Hepatocyte (in vitro differentiated cells): ENCODE measurements at places on chromosomes 12 and 14. TPM values are rescaled to one million over a fixed set of nuclear protein-coding genes. Genes with fewer than 3 reads are reported as not detected.

DNA sequence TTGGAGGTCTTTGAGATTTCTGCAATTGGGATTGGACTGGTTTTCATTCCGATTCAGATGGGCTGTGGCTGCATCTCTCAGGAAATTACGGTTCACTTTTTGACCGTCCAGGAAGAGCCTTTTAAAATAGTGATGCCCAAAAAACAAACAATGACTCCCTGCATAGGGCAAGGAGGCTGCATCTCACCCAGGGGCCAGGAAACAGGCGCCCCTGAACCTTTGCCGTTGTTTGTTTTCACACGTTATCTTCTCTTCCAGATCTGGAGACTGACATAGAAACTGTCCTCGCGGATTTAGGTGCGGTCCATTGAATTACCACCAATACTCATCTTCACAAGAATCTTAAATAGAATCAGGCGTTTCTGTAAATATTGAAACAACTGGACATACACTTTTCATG, 66.0 kb downstream of the FLRT2 start:
- no peak for DNase-seq
- no peak overlapping the region for H3K4me3 ChIP-seq
- H3K36me3 ChIP-seq: no peaks in the 10 kb centered on the region
- no peak overlapping the region for H3K27ac ChIP-seq

GRCh38 chr14:92748259-92749016, at the start of gene LGMN:
TSS of gene LGMN (minus strand) at chr14:92748627. CDS start at chr14:92732786, 15,841 bp downstream.
- no peaks in the 10 kb centered on the region for H3K4me1 ChIP-seq
- DNase-seq: peak; percentile 95
- H3K27me3 ChIP-seq: no peaks in the 10 kb centered on the region
- H3K4me3 ChIP-seq: peak within 1 kb of the TSS; percentile 84
- H3K27ac ChIP-seq: peak within 1 kb of the TSS; percentile 86
- no peaks in the 10 kb centered on the region for H3K36me3 ChIP-seq

DNA sequence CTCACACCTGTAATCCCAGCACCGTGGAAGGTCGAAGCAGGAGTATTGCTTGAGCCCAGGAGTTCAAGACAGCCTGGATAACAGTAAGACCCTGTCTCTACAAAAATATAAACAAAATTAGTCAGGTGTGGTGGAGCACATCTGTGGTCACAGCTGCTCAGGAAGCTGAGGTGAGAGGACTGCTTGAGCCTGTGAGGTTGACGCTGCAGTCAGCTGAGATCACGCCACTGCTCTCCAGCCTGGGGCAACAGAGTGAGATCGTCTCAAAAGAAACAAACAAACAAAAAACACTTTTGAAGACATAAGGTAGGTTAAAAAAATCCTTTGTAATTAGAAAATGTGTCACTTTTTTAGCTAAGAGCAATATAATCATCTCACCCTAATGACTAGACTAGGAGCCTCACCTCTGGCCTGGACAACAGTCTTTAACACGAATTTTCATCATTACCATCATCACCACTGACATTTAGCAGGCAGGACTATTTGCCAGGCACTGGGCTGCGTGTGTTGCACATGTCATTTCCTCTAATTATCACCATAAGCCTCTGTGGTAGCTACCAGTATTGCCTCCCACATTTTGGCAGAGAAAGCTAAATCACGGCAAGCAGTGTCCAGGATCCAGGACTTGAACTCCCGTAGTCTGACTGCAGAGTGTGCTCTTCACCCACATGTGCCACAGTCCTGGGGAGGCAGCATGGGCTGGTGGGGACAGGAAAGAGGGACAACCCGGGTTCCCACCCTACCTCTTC, 4.6 kb upstream of the SYCP3 start:
- no peaks in the 10 kb centered on the region for H3K4me1 ChIP-seq
- H3K36me3 ChIP-seq: no peaks in the 10 kb centered on the region
- no peak overlapping the region for H3K27ac ChIP-seq
- H3K27me3 ChIP-seq: no peaks in the 10 kb centered on the region

- H3K4me1 ChIP-seq: no peaks in the 10 kb centered on the region
- DNase-seq: no peak
- no peaks in the 10 kb centered on the region for H3K36me3 ChIP-seq
- no peaks in the 10 kb centered on the region for H3K27me3 ChIP-seq
- H3K27ac ChIP-seq: no peak overlapping the region
- no peak overlapping the region for H3K4me3 ChIP-seq
Measured at GRCh38 chr14:63454863-63455622, 88.1 kb downstream of the PPP2R5E start.

DNA sequence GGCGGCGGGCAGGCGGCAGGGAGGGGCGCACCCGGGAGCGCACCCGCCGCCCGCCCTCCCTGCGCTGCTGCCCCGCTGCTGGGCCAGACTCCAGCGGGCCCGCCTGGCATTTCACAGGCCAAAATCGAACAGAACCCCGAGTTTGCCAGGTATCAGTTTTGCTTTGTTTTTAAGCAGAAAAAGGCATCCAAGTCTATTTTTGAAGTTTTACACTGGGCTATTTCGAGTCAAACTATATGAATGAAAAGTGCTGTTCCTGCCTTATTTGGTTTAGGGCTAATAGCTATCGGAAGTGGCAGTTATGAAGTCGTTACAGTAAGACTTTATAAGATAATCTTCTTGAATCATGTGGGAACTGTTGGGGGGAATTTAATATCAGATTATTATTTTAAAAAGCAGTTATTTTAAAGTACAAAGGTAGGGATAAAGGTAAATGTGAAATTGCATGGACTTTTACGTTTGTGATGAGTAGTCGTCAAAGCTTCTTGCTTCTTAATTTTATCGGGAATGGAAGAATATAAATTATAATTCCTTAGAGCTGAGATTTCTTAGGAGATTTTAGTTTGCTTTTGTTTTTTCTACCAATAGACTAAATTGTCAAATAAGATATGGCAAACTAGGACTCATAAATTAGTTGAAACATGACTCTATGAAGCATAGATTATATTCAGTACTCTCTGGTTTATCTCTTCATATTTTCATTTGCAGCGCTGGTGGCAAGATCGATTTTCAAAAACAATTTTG, 1.1 kb downstream of the MSRB3 start:
- H3K4me3 ChIP-seq: peak overlapping the region; percentile 62
- H3K27me3 ChIP-seq: peaks cover 19% of the 10 kb centered on the region
- H3K36me3 ChIP-seq: no peaks in the 10 kb centered on the region

- no peaks in the 10 kb centered on the region for H3K4me1 ChIP-seq
- no peaks in the 10 kb centered on the region for H3K27me3 ChIP-seq
- no peak overlapping the region for H3K4me3 ChIP-seq
- H3K27ac ChIP-seq: no peak overlapping the region
- no peaks in the 10 kb centered on the region for H3K36me3 ChIP-seq
- no peak for DNase-seq
Measured at GRCh38 chr14:33972583-33973081, 21.8 kb upstream of the EGLN3 start.

- no peak for DNase-seq
- H3K4me3 ChIP-seq: no peak overlapping the region
- H3K27me3 ChIP-seq: no peaks in the 10 kb centered on the region
- no peak overlapping the region for H3K27ac ChIP-seq
- no peaks in the 10 kb centered on the region for H3K36me3 ChIP-seq
Measured at GRCh38 chr12:122593910-122594309, 66.9 kb downstream of the KNTC1 start.

DNA sequence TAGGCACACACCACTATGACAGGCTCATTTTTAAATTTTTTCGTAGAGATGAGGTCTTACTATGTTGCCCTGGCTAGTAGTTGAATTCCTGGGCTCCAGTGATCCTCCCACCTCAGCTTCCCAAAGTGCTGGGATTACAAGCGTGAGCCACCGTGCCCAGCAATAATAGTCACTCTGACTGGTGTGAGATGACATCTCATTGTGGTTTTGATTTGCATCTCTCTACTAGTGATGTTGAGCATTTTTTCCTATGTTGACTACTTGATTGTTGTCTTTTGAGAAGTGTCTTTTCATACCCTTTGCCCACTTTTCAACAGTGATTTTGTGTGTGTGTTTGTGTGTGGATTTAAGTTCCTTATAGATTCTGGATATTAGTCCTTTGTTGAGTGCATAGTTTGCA, 26.3 kb downstream of the ATP2A2 start:
- H3K27ac ChIP-seq: no peak overlapping the region
- no peaks in the 10 kb centered on the region for H3K4me1 ChIP-seq
- DNase-seq: no peak
- no peaks in the 10 kb centered on the region for H3K27me3 ChIP-seq

GRCh38 chr12:52055731-52056711, 4.8 kb downstream of the NR4A1 start:
- H3K36me3 ChIP-seq: no peaks in the 10 kb centered on the region
- no peak overlapping the region for H3K27ac ChIP-seq
- DNase-seq: peak; percentile 19
- no peaks in the 10 kb centered on the region for H3K4me1 ChIP-seq
- H3K4me3 ChIP-seq: no peak overlapping the region

DNA sequence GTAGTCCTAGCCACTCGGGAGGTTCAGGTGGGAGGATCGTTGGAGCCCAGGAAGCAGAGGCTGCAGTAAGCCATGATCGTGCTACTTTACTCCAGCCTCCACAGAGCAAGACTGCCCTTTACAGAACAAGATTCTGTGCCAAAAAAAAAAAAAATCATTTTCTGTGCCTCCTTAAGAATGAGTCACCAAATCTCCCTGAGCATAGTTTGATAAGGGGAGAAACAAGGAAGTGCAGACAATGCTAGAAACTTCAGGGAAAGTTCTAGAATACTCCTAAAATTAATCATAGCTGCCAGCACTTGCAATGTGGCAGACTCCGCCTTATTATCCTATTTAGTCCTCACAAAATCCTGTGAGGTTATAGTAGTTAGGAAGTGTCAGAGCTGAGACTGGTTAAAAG, 74.5 kb downstream of the KCNK10 start:
- H3K4me3 ChIP-seq: no peak overlapping the region
- peak overlapping the region; percentile 65 for H3K27ac ChIP-seq
- peak; percentile 36 for DNase-seq
- peaks cover 5% of the 10 kb centered on the region for H3K4me1 ChIP-seq
- H3K27me3 ChIP-seq: no peaks in the 10 kb centered on the region
- H3K36me3 ChIP-seq: no peaks in the 10 kb centered on the region

DNA sequence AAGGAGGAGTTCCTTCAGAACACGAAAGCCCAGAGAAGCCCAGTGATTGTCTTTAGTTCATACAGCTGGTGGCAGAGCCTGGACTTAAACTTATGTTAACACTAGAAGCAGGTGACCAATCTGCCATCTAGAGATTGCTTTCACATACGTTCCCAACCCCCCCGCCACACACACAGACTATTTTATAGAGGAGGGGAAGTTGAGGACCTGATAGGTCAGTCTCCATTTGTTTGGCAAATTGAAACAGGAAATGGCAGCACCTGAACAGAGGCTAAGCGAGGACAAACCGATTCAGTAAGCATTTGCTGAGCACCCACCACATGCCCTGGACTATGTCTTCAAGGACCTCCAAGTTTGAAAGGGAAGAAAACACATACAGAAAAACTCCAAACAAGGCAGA, 4.8 kb upstream of the PLEKHD1 start:
- H3K27me3 ChIP-seq: peaks cover 31% of the 10 kb centered on the region
- H3K4me3 ChIP-seq: no peak overlapping the region
- H3K36me3 ChIP-seq: no peaks in the 10 kb centered on the region
- H3K27ac ChIP-seq: no peak overlapping the region
- peaks cover 12% of the 10 kb centered on the region for H3K4me1 ChIP-seq

GRCh38 chr12:129827866-129828384, 75.9 kb downstream of the TMEM132D start:
- no peak overlapping the region for H3K4me3 ChIP-seq
- H3K4me1 ChIP-seq: no peaks in the 10 kb centered on the region
- H3K27me3 ChIP-seq: no peaks in the 10 kb centered on the region

DNA sequence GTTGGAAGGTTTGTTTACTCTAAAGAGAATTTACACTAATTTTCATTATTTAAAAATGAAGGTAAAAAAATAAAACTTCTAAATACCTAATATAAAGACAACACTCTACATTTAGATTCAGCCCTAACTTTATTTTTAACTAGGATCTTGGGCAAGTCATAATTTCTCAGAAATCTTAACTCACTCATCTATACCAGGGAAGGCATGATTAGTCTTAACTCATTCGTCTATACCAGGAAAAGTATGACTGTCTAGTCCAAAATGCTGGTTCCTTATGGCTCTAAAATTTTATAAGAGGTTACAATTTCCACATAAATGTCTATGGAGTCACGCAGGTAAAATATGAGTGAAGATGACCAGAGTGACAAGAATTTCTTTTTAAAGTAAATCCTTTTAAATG, 52.7 kb upstream of the POC1B start:
- peaks cover 13% of the 10 kb centered on the region for H3K4me1 ChIP-seq
- H3K27ac ChIP-seq: no peak overlapping the region
- no peak for DNase-seq
- H3K4me3 ChIP-seq: no peak overlapping the region
- H3K36me3 ChIP-seq: no peaks in the 10 kb centered on the region

GRCh38 chr12:45268672-45269411, 52.9 kb downstream of the ANO6 start:
- H3K4me1 ChIP-seq: peaks cover 33% of the 10 kb centered on the region
- H3K27me3 ChIP-seq: no peaks in the 10 kb centered on the region
- DNase-seq: peak; percentile 87
- no peak overlapping the region for H3K4me3 ChIP-seq
- no peaks in the 10 kb centered on the region for H3K36me3 ChIP-seq

GRCh38 chr12:102756530-102756929, 160.5 kb downstream of the PAH start:
- H3K4me3 ChIP-seq: no peak overlapping the region
- H3K36me3 ChIP-seq: no peaks in the 10 kb centered on the region
- no peaks in the 10 kb centered on the region for H3K27me3 ChIP-seq

- H3K27me3 ChIP-seq: no peaks in the 10 kb centered on the region
- H3K27ac ChIP-seq: no peak overlapping the region
- no peak overlapping the region for H3K4me3 ChIP-seq
- H3K36me3 ChIP-seq: no peaks in the 10 kb centered on the region
- no peaks in the 10 kb centered on the region for H3K4me1 ChIP-seq
- DNase-seq: no peak
Measured at GRCh38 chr14:31541702-31542101, 19.5 kb upstream of the NUBPL start.

- no peak overlapping the region for H3K27ac ChIP-seq
- H3K4me3 ChIP-seq: no peak overlapping the region
- no peaks in the 10 kb centered on the region for H3K4me1 ChIP-seq
- DNase-seq: no peak
Measured at GRCh38 chr12:95538656-95539055, 12.6 kb downstream of the USP44 start.

The HOXC6 gene
- polyA plus RNA-seq: 11.1 and 12.1 TPM in 2 replicates

The AICDA gene
- not detected in 2 replicates for polyA plus RNA-seq

The SLC6A15 gene
- polyA plus RNA-seq: 1.3 and 2.2 TPM in 2 replicates

The SHMT2 gene
- polyA plus RNA-seq: 85.3 and 126 TPM in 2 replicates

The SYNJ2BP gene
- polyA plus RNA-seq: 25.9 and 35.5 TPM in 2 replicates

The CD4 gene
- polyA plus RNA-seq: 2.7 and 6.4 TPM in 2 replicates

The TMEM229B gene
- 19.8 and 25.6 TPM in 2 replicates for polyA plus RNA-seq

The GDF3 gene
- polyA plus RNA-seq: 0.19 TPM in 1 of 2 replicates, not detected in the other

The DPPA3 gene
- 0.80 TPM in 1 of 2 replicates, not detected in the other for polyA plus RNA-seq

The PRH2 gene
- 0.36 TPM in 1 of 2 replicates, not detected in the other for polyA plus RNA-seq

The GALNT8 gene
- polyA plus RNA-seq: 1.0 and 1.3 TPM in 2 replicates

The BIN2 gene
- 0.18 TPM in 1 of 2 replicates, not detected in the other for polyA plus RNA-seq

The DENND5B gene
- polyA plus RNA-seq: 9.9 and 10.4 TPM in 2 replicates

The LALBA gene
- polyA plus RNA-seq: 0.16 TPM in 1 of 2 replicates, not detected in the other
